Vagina (tissue), 2 donors: ENCODE measurements at places on chromosomes 13 and 19.

GRCh38 chr19:6273701-6274601 is 5.8 kb downstream of the MLLT1 start:
- no peak for DNase-seq

- no peak for DNase-seq
Measured at GRCh38 chr19:17543986-17544385, 11.5 kb upstream of the COLGALT1 start.

DNA sequence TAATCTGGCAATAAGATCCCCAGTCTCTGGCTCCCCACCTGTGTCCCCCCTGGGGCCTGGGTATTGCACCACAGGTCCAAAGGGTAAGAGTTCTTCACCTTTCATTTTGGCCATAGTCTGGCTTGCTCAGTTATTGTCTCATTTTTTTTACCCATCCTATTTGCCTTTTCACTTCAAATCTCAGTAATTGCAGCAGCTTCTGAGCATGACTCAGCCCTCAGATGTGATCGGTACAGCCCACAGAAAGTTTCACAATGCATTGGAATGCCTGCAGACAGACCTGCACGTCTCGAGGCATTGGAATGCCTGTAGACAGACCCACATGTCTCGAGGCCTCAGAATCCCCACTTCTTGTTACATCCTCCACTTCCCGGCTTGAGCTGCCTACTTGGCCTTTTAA is 173.6 kb downstream of the NUFIP1 start:
- no peak for DNase-seq

DNA sequence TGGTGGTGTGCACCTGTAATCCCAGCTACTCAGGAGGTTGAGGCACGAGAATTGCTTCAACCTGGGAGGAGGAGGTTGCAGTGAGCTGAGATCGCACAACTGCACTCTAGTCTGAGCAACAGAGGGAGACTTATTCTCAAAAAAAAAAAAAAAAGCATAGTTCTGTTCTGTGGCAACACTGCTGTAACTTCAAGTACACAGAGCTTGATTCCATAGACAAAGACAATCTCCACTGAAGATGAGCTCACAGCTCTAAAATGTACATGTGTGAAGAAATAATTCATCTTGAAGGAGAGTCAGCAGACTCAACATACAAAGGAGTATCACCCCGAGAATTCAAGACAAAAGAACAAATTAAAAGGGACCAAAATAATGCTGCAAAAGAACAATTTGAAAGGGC is 47.8 kb downstream of the KCTD15 start:
- no peak for DNase-seq

GRCh38 chr19:4633140-4633967 is 6.0 kb upstream of the TNFAIP8L1 start:
- no peak for DNase-seq

DNA sequence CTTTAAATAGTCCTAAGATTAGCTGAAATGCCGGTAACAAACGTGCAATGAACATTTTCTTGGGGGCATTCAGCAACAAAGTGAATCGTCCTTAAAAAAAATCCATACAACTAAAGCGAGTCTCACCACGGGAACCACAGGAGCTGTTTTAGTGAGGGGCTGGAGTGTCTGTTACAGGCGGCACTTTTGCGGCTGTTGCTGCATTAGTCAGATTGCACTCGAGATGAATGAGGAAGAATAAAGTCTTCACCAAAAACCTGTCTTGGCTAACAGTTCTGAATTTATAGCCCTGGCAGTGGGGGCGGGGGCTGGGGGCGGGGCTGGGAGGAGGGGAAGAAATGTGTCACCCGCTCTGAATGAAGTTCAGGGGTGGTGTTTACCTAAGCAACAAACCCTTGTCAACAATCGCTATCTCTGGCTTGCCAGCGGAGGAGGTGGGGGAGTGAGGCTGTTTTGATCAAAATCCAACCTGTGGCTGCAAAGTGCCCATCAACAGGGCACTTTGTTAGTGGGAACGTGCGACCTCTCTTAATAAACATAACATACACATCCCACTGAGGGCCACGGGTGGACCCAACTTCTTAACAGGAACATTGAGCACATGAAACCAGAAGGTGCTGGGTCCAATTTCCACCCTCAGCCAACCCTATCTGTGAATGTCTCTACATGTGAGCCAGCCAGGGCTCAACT is 44.5 kb downstream of the RFX2 start:
- DNase-seq, result no peak

- no peak for DNase-seq
Measured at GRCh38 chr13:65926750-65927171, 1303.4 kb downstream of the PCDH9 start.
